ENCODE measurements at places on chromosomes 5 and 9.

GRCh38 chr9:113153599-113153998 is 2.8 kb downstream of the SLC31A2 start:
- DNase-seq: no peak

DNA sequence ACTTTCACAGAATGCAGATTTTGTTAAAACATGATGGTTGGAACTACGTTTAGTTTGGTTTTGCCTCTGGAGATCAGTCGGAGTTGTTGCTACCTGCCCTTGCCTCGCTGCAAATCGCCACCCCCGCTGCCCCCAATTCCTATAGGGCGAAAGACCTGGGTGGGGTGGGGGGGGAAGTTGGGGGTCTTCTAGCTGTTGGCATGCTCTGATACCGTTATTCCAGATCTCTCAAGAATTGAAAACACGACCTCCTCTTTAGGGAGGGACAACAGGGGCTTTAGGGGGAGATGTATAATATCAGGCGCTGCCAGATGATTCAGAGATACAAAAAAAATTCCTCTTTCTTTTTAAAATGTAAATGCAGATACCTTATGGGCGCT is 36.4 kb upstream of the NFIB start:
- no peak for DNase-seq

DNA sequence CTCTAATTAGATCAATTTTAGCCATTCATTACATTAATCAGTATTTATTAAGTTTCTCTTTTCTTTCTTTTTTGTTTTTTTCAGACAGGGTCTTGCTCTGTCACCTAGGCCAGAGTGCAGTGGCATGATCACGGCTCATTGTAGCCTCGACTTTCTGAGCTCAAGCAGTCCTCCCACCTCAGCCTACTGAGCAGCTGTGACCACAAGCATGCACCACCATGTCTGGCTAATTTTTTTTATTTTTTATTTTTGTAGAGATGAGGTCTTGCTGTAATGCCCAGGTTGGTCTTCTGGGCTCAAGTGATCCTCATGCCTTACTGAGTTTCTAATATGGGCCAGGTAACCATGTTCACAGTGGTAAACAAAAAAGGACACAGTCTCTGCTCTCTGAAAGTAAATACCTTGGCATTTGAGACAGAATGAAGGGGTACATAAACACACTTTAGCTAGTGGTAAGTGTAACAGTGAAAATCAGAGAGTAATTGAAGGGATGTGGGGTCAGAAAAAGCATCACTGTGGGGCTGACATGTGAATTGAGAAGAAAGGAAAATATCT is 336.3 kb downstream of the ADGRV1 start:
- DNase-seq: no peak

DNA sequence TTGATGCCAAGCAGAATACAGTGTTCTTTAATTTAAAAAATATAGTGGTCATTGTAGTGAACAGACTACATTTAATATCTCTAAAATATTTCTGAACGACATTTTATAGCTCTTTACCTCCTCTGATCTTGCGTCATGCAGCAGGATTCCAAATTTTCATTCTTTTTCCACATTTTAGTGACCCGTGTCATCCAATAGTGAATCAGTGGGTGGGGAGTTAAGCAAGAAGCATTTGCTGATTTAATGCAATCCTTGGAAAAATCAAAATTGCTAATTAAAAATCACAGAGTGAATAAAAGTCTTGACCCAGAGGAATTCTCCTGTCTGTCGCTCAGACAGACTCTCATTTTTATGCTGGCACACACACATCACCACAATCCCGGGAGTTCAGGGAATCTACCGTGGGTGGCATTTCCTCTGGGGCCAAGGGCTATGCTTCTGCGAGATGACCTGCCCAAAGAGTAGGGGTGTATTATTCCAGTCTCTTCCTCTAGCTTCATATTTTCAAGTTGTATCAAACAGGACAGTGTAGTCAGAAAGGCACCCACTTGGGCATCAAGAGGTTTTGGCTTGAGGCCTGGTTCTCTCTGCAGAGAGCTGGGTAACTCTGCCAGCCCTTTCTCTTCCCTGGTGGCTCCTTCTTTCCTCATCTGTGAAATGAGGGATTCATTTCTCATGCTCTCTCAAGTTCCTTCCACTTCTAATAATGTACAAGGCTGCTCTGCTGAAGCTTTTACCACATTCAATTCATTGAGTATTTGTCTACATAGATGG is 24.8 kb upstream of the OTP start:
- no peak for DNase-seq

DNA sequence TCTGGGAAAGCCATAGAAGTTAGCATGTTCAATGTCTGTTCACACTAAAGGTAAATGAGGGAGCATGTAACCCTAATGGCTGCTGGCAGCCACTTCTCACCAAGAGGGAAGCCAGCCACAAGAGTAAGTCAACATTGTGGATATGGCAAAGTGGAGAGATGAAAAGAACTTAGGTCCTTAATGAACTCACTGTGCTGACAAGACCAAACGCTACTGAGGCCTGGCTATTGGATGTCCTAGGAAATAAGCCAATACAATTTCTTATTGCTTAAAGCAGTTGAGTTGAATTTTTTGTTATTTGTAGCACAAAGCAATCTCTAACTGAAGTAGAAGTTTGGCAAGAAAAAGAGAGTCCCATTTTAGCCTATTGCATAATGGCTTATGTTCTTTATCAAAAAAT is 6.8 kb downstream of the GPR150 start:
- no peak for DNase-seq

GRCh38 chr5:137858223-137858916 is 9.3 kb upstream of the MYOT start:
- no peak for DNase-seq

GRCh38 chr5:55407059-55407684 is 99.4 kb downstream of the MTREX start:
- DNase-seq: no peak

DNA sequence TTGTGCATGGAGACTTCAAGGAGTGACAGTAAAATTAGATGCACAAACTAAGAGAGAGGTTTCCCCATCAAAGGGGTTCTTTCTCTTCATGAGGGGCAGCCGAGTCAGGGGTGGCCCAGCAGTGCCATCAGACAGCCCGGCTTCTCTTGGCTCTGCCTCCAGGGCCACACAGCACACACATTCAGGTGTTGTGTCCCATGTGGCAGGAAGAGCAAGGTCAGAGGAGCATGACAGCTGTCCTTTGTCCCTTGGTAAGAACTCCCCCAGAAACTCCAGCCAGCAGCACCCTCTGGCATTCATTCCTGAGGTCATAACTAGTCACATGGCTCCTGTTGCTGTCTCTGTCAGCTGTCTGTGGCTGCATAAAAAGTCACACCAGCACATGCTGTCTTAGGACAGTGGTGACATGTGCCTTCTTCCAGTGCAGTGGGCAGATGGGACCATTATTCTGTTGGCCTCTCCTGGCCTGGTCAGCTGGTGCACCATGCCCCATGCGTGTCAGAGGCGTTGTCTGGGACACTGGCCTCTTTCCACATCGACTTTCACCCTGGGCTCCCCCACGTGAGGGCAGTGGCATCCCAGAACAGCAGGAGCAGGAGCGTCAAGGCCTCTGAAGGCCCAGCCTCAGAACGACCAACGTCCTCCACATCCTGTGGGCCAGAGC is 78.4 kb upstream of the OTULINL start:
- no peak for DNase-seq

DNA sequence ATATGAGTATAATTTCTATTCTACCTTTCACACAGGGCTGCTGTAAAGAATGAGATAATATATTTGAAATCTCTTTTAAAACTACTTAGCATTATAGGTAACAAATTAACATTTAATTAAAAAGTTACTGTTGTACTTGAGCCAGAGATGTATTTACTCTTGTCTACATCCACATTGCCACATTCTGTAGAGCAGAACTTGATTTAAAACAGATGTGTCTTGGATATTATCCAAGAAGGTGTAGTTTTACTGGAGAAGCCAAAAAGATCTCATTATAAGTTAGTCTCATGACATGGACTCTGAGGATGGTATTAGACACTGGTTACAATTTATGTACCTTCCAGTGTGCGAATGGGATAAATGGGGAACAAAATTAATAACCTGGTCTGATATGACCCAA is 293.1 kb upstream of the CCNH start:
- no peak for DNase-seq

DNA sequence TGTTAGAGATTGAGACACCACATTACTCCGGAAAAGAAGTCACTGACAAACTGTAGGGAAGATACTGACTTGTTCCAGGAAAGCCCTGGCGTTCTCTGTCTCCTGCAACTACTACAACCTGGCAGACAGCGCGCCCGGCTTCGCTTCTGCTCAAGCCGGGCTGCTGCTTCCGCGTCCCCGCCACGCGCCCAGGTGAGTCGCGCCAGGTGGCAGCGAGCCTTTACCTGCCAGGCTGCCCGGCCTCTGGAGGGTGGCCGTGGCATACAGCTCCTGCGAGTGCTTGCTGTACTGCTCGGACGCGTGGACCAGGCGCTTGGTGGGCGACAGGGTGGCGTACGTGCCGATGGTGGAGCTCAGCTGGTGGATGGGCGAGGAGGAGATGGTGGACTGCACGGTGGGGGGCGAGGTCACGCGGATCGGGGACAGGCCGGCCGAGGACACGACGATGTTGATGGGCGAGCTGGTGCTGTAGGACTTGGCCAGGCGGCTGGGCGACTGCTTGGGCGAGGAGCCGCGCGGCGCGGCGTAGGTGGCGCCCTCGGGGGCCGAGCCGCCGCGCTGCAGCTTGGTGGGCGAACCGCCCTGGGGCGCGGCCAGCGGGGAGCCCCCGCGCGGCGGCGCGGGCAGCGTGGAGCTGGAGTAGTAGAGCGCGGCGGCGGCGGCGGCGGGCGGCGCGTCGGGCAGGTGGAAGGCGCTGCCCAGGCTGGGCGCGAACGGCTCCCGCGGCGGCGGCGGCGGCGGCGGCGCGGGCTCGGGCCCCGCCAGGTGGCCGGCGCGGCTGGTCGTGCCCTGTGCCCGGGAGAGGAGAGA is 519.6 kb downstream of the CTNND2 start:
- no peak for DNase-seq

- DNase-seq: no peak
Observed at GRCh38 chr5:36029914-36030313, 36.8 kb downstream of the UGT3A2 start.

DNA sequence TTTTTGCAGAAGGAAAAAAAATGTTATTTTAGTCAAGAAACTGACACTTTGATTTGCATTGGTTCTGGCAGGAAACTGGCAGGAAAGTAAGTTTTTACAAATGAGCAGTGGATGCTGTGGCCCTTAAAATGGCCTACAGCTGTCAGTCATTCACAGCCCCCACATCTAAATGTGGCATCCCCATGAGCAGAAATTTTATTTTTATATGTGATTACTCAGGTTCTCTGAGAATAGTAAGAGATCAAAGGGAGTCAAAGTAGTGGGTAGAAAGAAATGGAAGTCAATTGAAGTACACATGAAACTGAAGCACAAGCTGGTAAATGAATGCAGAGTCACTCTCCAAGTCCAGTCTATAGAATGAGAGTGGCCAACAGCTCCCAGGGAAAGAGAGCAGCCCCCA is 80.3 kb downstream of the ENC1 start:
- no peak for DNase-seq
